ENCODE measurements at places on chromosomes 6 and 20.
A peak's percentile ranks its signal among the peaks of the same experiment; 100 is the strongest.

DNA sequence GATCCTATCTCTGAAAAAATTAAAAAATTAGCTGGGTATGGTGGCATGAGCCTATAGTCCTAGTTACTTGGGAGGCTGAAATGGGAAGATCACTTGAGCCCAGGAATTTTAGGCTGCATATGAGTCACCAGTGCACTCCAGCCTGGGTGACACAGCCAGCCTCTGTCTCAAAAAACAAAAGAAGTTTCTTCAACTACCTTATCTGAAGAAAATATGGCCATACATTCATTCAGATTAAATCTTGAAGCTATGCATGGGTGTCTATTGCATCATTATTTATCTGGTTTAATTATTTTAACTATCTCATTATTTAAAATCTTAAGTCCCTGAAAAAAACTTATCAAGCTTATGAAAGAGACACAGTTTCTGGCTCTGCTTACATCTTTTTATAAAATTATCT lies 204.1 kb downstream of the SIM1 start:
- no peak for DNase-seq

DNA sequence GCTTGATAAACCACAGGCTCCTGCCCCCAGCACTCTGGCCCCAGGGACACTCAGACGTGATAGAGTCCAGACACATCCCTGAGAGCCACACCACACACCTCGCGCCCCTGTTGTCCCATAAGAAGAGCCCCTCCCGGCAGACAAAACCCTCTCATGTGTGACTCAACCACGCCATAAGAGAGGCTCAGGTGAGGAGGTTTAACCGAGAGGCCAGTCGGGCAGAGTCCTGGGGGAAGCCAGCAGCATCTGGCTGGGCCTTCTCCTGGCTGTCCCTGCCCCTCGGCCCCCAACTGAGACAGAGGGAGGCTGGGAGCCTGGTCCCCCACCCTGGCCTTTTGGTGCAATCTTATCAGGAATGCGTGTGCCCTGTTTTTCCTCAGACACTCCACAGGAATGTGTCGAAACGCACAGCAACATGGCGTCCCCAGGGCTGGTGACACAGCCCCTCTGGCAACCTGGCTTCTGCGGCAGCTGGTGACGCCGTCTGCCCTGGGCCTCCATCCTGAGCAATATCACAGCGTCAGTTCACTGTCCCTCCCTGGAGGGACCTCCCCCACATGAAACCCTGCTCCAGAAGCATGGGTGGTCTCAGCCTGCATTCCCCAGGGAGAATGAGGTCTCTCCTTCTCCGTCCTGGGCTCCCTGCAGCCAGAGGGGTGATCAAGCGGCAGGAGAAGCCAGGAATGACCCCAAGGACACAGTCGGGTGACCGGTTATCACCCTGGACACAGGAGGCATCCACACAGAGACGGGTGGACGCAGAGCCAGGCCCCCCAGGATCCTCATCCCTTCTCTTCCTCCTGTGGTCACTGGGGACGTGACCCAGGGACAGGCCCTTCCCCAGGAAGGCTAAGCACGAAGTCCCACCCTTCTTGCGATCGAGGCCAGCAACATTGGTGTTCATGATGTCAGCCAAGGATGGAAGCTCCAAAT lies 156.6 kb upstream of the AFDN start:
- no peak for DNase-seq

- no peak for DNase-seq
These were observed 19.2 kb downstream of the TREML4 start for GRCh38 chr6:41247288-41247865.

- no peak for DNase-seq
These were observed 5.6 kb downstream of the PIM1 start for GRCh38 chr6:37175332-37176267.

GRCh38 chr6:113315879-113316278 lies 541.3 kb upstream of the MARCKS start:
- DNase-seq: no peak

GRCh38 chr20:46219920-46220319 lies 88.4 kb downstream of the CDH22 start:
- DNase-seq: no peak

GRCh38 chr6:78599526-78599925 lies 267.8 kb upstream of the IRAK1BP1 start:
- DNase-seq: no peak

GRCh38 chr6:142112451-142113061 lies 20.2 kb upstream of the GJE1 start:
- peak; percentile 23 for DNase-seq

DNA sequence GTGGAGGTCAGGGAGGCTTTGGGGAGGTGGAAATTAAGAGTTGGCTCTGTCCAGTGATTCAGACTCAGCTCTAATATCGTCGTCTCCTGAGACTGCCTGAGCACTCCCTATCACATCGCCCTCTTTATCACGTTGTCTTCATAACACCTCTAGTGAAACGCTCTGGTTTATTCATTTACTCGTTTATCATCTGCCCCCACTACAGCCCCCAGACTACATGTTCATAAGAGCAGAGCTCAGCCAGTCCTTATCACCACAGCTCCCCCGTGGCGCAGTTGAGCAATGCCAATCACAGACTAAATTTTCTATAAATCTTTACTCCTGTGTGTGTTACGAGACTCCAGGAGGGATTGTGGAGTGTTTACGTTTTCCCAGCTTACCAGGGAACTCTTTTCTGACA lies 316.2 kb downstream of the ADGRB3 start:
- DNase-seq: no peak

GRCh38 chr20:25254986-25255680 lies 7.2 kb downstream of the PYGB start:
- no peak for DNase-seq

DNA sequence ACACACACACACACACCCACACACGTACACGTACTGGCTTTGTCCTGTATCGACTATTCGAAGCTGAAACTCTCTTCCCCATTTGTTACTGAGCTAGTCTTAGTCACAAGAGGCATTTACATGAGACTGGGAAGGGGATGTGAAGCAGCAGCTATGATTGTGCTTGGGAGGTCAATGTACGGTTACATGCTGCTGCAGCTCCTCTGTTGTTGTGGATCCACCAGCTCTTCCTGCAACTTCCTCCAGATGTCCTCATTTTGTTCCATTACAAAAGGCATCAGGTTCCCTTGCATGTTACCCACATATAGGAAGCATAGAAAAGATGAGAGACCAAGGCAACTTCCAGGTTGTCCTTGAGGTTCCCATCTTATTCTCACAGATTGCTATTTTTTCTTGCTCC lies 612.4 kb upstream of the IMPG1 start:
- no peak for DNase-seq

GRCh38 chr20:32999603-33000250 lies 4.5 kb downstream of the SUN5 start:
- DNase-seq: no peak

GRCh38 chr6:158379336-158379735 lies 67.1 kb downstream of the TULP4 start:
- no peak for DNase-seq

- peak; percentile 78 for DNase-seq
These were observed 19.8 kb downstream of the SIRPD start for GRCh38 chr20:1537731-1538058.

GRCh38 chr20:59526242-59527225 lies 77.8 kb upstream of the PHACTR3 start:
- DNase-seq: no peak

DNA sequence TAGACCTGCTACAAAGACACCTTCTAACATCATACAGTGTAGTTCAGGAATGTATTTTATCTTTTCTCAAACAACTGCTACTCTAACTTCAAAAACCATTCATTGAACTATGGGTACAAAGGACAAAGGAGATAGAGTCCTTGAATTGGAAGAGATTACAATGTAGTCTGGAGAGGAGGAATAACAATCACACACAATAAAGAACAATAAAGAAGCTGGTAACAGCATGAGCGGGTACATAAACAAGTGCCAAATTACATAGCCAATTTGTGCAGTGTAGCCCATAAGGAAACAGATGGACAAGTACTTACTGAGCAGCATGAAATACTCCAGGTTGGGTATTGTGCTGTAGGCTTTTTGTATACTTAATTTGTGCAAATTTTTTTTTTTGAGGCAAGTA lies 44.3 kb downstream of the OSTM1 start:
- no peak for DNase-seq

Data from GF-D8 (cell line).